Uterus (tissue), 4 donors: ENCODE measurements at places on chromosomes 16 and 17.

GRCh38 chr16:56985288-56985961, 3.9 kb upstream of the NLRC5 start:
- peak overlapping the region; percentile 77 for H3K27ac ChIP-seq
- H3K4me1 ChIP-seq = peaks cover 5% of the 10 kb centered on the region
- no peak overlapping the region for H3K4me3 ChIP-seq
- H3K27me3 ChIP-seq = no peaks in the 10 kb centered on the region
- DNase-seq = peak; percentile 54
- no peaks in the 10 kb centered on the region for H3K36me3 ChIP-seq

GRCh38 chr16:1096169-1097082, at the start of gene C1QTNF8:
TSS of gene C1QTNF8 (minus strand) at chr16:1096244. CDS start at chr16:1094922, 1,322 bp downstream.
- H3K4me3 ChIP-seq = no peak within 1 kb of the TSS
- no peaks in the 10 kb centered on the region for H3K36me3 ChIP-seq
- H3K4me1 ChIP-seq = no peaks in the 10 kb centered on the region

DNA sequence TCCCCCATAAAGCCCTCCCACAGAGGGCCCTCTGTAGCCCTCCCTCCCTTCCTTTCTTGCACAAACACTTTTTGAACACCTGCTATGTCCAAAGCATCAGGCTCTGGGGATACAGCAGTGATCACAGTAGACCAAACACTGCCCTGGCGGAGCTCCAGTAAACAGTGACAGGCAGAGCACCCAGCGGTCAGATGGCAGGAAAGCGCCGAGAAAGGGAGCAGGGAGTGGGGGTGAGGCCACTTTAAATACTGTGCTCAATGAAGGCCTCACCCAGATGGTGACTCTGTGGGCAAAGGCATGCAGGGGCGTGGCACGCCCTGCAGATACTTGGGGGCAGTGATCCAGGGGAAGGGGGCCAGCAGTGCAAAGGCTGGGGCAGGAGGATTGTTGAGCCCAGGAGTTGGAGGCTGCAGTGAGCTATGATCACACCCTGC, 7.6 kb downstream of the PRR29 start:
- DNase-seq = peak; percentile 26
- peak overlapping the region; percentile 73 for H3K27ac ChIP-seq

DNA sequence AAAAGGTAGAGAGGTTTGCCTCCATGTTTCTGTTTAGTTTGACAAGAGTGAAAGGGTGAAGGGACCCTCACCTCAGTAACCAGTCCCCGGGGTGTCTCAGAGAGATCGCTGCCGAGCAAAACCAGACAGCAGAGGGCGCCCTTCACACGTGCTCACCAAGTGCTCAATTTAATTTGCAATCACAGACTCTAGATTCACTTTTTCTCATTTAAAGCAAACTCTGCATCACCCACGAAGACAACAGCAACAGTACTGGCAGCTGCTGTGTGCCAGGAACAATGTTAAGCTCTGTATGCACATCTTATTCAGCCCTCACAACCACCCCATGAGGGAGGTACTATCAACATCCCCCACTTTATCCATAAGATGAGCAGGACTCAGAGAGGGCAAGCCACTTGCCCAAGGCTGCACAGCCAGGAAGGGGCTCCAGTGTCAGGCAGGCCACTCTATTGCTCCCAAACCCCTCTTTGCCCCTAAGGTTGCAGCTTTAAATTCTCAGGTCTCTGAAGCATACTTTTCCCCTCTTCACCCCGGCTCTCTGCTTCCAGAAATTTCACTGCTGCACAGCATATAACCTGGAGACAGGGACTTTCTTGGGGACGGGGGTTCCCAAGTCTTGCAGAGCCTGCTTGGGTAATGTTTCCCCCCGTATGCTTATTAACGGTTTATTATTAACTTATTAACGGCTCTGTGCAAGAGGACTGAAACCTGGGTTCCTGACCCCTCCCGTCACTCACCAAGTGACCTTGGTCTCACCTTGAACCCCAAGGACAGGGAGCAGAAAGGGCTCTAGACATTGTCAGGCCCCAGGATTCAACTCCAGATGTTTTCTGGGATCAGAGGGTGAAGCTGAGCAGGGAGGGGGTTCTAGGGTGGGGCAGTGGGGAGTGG, 70.9 kb downstream of the CNGB1 start:
- DNase-seq = peak; percentile 57
- H3K36me3 ChIP-seq = no peaks in the 10 kb centered on the region
- H3K4me1 ChIP-seq = no peaks in the 10 kb centered on the region
- no peaks in the 10 kb centered on the region for H3K27me3 ChIP-seq
